ENCODE measurements at places on chromosomes 11 and 22.
A peak's percentile ranks its signal among the peaks of the same experiment; 100 is the strongest.

- no peak for DNase-seq
Measured at GRCh38 chr11:2587132-2587930, 112.5 kb downstream of the KCNQ1OT1 start.

- no peak for DNase-seq
Measured at GRCh38 chr11:59770319-59770718, 15.1 kb downstream of the STX3 start.

GRCh38 chr11:106156290-106156937 lies 79.0 kb downstream of the AASDHPPT start:
- DNase-seq = no peak

GRCh38 chr11:92580908-92581307 lies 356.3 kb downstream of the FAT3 start:
- DNase-seq = no peak

- DNase-seq = no peak
Measured at GRCh38 chr11:79082907-79083306, 357.9 kb downstream of the TENM4 start.

DNA sequence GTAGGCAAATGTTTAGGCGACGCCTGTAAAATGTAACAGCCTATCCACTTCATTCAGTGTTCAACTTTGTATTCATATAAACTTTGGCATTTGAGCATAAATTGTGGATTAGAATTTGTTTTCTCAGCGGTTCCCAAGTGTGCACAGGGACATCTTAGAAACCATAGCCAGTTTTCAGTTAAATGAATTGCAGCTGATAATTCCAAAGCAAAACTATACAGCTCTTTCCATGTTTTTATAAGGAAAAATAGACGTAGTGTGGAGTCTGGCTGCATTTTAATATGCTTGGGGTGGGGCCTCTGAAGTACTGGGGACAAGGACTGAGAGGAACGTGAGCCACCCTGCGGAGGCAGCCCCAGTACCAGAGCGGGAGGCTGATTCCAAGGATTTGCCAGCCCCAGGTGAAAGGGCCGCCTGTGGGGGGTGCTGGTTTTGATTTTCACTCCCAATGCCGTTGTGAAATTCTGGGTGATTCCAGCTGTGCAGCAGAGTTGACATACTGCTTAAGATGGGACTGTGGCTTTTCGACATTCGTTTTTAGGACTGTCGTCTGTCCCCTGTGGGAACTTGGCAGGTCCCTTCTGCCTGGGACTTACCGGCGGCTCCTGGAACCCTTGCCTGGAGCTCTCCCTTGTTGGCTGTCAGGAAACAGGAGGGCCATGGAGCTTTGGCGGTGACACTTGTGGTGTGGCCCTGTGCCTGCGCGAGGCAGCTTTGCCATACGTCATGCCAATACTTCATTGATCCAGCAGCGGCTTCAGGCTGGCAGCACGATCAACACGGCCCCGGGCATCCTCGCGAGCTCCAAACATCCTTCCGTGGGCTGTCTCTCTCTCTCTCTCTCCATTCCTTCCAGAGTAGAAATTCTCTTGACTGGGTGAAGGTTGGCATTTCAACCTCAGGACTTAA lies 370.9 kb downstream of the TBC1D22A start:
- DNase-seq = no peak

DNA sequence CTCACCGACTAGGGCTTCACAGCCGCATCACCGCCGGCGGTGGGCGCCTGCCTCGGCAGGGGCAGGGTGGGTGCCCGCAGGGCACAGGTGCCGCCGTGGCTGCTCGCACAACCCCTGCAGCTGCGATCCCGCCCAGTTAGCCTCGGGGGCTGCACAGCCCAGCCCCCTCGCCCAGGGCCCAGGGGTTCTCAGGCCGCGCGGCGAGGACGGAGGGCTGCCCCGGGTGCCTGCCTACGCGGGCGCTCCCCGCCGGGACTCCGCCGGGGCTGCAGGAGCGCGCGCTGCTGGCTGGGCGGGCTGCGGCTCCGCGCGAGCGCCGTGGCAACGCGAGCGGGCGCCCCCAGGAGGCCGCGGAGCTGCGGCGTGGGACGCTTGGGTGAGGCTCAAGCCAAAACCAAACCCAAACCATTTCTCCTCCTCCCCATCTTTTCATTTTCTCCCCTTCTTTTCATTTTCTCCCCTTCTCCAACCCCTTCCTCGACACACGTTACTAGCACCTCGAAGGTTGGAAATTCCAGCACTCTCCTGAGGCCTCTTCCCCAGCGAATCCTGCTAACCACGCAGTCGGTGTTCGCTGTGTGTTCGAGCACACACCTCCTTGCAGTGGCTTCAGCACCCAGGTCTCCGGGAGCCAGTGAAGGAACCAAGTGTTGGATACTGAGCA lies at the start of gene MICAL3:
TSS of gene MICAL3 (minus strand) at position 286 of the 664 bp plus-strand sequence. CDS start 117,749 bp downstream, outside the sequence.
- peak; percentile 44 for DNase-seq

- DNase-seq = no peak
Measured at GRCh38 chr11:97259884-97260283, 870.1 kb downstream of the JRKL start.

- DNase-seq = no peak
Measured at GRCh38 chr22:34068001-34068400, 147.7 kb upstream of the LARGE1 start.

- no peak for DNase-seq
Measured at GRCh38 chr11:134580610-134580975, 168.6 kb upstream of the B3GAT1 start.

GRCh38 chr11:44247508-44247907 lies 62.4 kb downstream of the ALX4 start:
- DNase-seq = no peak

DNA sequence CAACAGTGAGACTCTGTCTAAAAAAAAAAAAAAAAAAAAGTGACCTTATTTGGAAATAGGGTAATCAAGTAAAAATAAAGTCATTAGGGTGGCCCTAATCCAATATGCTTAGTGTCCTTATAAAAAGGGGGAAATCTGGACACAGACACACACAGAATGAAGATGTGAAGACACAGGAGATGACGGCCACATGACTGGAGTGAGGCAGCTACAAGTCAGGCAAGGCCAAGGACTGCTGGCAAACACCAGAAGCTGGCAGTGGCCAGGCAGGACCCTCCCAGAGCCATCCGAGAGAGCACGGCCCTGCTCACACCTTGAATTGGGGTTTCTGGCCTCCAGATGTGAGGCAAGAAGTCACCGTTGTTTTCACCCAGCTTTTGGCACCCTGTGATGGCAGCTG lies 28.6 kb downstream of the LRFN4 start:
- no peak for DNase-seq

DNA sequence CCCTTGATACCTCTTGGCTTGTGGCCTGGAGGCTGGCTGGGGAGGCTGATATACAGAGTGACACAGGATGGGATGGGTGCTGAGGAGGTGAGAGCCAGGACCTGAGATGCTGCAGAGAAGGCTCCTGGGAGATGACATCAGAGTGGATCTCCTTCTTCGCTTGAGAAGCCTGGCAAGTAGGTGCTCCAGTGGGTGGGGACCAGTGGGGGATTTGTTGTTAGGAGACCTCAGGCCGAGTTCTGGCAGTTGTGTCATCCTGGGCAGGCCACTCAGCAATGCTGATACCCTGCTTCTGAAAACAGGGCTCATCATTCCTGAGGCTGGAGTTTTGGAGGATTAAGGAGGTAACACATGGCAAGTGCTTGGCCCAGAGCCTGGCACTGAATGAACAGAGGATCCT lies 1.9 kb upstream of the NDUFV1 start:
- no peak for DNase-seq

DNA sequence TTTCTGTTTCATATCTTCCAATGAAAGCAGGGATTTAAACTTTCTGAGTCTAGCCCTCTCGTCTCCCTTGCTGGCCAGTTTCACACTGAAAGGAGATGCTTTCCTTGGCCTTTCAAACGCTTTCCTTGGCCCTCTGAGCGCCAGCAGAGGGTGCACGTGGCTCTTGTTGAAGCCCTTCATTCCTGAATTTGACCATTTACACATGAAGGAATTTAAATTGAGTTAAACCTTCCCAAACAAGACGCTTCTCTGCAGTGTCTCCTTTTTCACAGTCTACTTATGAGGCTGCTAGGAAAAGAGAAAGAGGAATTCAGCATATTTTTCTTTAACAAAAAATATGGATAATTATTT lies 21.6 kb downstream of the NNMT start:
- no peak for DNase-seq

GRCh38 chr22:39214383-39215069 lies 30.3 kb downstream of the PDGFB start:
- no peak for DNase-seq

DNA sequence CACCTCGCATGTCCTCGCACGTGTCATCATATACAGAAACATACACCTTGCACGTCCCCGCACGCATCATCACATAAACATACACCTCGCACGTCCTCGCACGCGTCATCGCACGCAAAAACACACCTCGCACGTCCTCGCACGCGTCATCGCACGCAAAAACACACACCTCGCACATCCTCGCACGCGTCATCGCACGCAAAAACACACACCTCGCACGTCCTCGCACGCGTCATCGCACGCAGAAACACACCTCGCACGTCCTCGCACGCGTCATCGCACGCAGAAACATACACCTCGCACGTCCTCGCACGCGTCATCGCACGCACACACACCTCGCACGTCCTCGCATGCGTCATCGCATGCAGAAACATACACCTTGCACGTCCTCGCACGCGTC lies 16.7 kb downstream of the IGSF9B start:
- no peak for DNase-seq

DNA sequence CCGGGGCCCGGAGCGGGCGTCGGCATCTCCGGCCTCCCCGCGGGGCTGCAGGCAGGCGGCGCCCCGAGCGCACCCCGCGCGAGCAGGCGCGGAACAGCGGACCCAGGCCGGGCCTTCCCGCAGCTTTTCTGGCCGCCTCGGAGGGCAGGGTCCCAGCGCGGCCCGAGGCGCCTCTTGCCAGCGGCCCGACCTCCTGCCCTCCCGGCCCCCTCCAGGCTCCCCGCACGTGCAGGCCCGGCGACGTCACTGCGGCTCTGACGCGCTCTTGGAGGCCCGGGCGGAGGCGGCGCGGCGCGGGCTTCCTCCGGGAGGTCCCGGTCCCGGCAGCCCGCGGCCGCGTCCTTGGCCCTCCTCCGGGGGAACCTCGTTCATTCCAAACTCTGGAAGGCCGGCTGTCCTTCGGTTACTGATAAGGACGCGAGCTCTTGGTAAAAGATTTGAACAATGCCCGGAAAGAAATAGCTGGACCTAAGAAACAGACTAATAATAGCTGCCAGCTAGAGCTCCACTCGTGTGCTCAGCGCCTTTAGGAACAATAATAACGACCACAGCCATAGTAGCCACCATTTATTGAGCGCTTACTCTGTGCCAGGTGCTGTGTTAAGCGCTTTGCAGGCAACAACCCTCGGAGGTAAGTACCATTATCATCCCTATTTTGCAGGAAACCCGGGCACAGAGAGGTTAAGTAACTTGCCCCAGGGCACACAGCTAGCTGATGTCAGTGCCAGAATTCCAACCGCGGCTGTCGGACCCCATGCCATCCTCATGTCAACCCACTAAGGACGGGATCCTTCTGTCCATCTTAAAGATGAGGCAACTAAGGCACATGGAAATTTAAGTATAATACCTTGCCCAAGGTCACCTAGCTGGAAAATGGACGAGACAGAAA lies 39.1 kb upstream of the CREB3L1 start:
- peak; percentile 33 for DNase-seq

DNA sequence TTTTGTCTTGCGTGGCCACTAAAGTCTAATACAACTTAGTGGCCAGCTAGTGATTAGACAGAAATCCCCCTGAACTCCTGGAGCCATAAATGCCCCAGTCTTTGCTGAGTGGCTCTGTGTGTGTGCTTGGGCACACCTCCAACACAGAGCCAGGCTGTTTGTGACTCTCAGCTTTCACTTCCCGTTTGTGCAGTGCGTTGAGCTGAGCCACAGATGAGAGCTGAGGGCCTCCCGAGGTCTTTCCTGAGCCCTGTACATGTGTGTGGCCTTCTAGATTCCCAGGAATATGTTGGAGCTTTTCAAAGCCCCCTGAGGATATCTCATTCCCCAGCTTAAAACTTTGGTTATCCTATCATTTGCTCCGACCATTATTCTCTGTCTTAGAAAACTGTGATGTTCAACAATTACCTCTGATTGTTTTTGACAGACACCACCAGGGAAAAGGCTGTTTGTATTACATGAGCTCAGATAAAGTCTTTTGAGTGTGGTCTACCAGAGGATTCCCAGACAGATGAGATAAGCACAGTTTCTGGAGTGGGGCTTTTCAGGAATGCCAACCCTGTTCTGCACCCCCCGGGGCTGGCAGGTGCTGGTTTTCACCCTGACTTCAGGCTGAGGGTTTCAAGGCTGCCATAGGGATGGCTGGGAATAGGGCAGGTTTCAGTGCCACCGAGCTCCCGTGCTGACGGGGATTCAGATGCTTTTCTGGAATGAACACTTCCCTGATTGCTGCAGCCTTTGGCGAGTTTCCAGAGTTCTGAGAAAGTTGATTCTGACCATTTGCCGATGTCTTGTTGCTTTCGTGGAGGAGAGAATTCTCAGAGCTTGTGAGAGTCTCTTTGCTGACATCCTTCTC lies 23.8 kb downstream of the IGHMBP2 start:
- no peak for DNase-seq

- DNase-seq = no peak
Measured at GRCh38 chr22:47354668-47355387, 592.4 kb downstream of the TBC1D22A start.

- no peak for DNase-seq
Measured at GRCh38 chr11:14673824-14674405, 30.3 kb downstream of the PDE3B start.

DNA sequence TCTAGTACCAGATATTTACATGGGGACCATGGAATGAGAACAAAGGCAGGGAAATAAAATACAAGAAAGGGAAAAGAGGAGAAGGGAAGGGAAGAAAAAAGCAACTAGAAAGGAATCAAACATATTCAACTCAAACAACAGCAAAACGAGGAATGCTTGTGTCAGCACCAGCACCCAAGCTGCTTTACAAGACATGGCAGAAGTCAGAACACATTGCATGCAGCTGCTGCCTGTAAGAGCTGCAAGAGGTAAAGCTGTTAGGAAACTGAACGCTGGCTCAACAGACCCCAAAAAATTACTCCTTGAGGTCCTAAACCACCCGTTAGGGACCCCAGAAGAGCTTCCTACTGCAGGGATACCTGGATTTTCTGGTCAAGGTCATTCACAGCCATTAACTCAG lies 296.9 kb downstream of the OPCML start:
- no peak for DNase-seq

- no peak for DNase-seq
Measured at GRCh38 chr11:63518548-63518947, 12.7 kb downstream of the LGALS12 start.

GRCh38 chr22:44050766-44051355 lies 26.8 kb downstream of the PARVB start:
- no peak for DNase-seq
